ENCODE measurements at places on chromosomes 5 and 9.

DNA sequence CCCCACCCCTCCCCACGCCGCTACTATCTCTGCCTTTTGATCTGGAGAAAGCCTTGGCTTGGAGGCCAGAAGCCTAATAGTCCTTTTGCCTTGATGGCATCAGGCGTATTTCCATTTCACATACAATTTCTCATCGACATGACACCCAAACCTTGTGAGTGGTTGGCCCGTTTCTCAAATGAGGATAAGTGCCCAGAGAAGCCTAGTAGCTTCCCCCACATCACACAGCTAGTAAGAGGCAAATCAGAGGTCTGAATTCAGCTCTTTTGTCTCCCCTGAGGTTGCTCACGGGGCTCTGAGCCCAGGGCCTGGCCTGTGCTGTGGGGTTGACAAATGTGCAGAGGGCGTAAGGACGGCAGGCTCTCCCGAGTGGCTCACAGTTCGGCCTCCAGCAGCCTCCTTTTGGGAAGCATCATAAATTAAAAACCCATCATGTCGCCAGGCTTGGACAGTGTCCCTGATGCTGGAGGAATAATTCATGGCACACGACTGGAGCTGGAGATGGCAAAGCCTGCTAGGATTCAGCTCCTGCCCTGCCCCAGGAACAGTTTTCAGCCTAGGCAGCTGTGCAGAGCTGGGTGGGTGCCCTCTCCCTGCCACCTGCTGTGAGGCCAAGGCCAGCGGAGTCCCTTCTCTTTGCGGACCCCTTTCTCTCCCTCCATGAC is 263.8 kb downstream of the NSG2 start:
- DNase-seq: no peak

- DNase-seq: no peak
Measured at GRCh38 chr5:172096207-172096940, 89.9 kb upstream of the FBXW11 start.

- DNase-seq: no peak
Measured at GRCh38 chr5:173477345-173478040, 139.0 kb downstream of the BOD1 start.

GRCh38 chr9:268616-269015 is 54.0 kb downstream of the DOCK8 start:
- no peak for DNase-seq

GRCh38 chr9:78295177-78295575 is 1.7 kb upstream of the PSAT1 start:
- DNase-seq: no peak

DNA sequence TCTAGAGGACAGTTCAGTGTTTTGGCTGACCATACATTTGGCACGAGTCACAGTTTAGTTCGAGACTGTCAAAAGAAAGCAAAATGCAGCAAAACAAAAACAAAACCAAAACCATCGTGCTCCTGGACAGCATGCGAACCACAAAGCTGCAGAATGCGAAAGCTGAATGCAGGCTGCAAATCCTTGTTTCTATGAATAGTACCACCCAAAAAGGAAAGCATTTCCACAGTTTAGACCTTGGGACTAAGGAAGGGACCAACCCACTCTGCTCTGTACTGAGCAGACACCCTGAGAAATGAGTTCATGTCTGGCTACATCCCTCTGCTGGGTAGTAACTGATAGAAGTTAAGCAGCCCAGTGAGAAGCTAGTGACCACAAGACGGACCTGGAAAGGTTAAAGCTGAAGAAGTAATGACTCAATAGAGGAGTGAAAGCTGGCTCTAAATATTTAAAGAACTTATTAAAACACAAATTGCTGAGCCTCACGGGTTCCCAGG is 3.9 kb downstream of the GCNT4 start:
- no peak for DNase-seq

- no peak for DNase-seq
Measured at GRCh38 chr5:13648822-13649221, 295.7 kb downstream of the DNAH5 start.

DNA sequence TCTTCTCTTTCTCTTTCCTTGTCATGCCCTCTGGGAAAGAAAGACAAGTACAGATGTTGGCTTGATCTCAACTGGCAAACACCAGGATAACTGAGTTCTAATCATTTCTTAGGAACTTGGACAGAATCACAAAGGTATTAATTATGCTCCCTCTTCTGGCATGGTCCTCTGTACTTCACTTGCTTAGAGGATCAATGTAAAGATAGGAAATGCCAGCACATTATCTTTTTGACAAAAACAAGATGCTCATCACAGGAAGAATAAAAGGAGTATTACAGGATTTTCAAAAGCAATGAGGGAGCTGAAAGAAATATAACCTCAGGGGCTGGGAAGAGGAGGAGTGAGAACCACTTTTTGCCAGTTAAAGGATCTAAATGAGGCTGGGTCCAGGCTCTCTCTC is 70.6 kb downstream of the LHFPL2 start:
- DNase-seq: no peak
